Neural crest cell (in vitro differentiated cells): ENCODE measurements at places on chromosomes 12 and 14.

DNA sequence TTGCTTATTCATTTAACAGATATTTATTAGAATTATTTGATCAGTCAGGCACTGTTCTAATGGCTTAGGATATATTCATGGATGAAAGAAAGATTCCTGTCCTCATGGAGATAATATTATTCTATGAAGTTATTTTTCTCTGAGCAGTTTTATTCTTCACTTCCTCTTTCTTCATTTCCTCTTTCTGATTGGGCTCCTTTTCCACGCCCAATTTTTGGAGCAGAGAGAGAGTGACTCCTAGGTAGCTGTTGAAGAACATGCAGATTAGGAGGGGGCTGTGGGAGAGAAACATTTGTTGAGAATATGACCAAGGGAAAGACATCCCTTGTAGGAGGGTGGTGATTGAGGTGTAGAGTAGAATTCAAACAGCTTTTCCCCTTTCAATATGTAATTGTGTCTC, 6.0 kb upstream of the YARS2 start:
- DNase-seq: no peak

- no peak for DNase-seq
These were observed 32.8 kb downstream of the SH2B3 start for GRCh38 chr12:111438481-111438880.

DNA sequence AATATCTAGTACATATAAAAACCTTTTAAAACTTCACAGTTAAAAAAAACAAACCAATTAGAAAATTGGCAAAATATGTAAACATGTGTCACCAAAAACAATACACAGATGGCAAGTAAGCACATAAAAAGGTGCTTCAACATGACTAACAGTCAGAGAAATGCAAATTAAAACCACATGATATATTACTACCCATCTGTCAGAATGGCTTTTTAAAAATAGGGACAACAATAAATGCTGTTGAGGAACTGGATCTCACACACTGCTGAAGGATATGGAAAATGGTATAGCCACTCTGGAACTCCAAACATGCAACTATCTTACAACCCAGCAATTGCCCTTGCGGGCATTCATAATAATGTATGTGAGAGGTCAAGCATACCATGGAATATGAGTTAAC, 1153.6 kb downstream of the FLRT2 start:
- no peak for DNase-seq

DNA sequence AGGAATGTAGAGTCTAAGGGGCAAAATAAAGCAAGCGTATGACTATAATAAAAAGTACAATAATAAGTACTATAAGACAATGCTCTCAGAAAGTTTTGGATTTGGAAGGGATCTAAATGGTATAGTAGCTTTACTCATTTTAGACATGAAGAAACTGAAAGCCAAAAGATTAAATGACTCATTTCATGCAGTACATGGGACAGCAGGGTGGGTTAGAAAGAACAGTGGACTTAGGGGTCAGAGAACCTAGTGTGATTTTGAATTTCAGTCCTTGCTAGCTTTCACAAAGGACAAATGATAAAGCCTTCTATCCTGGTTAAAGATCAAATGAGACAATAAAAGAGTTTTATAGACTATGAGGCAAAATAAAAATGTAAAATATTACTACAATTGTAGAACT, 6.8 kb upstream of the LEMD3 start:
- no peak for DNase-seq

DNA sequence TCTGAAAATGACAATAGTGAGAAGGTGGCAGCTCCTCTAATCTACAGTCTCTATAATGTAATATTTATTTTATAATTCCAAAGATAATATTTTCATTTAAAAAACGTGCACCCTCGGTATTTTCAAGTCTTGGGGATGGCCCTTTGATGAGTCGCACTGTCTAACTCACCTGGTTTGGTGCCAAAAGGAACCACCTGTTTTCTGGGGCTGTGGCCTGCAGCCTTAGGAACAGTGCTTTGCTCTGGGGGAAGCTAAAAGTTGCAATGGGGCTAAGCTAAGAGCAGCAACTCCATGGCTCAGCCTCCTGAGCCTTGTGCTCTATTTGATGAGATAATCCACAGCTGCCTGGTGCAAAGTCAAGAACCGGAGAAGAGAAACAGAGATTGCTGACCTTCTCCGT, 6.4 kb upstream of the ENDOU start:
- no peak for DNase-seq

GRCh38 chr14:88212691-88213090, 110.4 kb downstream of the KCNK10 start:
- no peak for DNase-seq

DNA sequence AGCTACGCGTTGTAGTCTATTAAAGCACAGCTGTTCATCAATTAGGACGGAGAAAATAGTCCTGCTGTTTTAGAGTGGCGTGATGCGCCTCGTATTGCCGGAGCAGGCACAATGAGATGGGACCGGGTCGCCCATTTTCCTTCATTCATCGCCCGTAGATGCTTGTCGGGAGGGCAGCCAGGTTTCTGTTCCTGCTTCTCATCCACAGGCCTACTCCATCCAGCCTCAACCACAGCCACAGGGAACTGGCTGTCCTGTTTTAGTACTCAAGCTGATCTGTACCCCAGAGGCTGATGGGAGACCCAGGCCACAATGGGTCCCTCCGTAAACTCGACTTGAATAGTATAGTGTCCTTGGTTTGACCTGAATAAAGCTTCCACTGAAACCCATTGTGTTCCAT, 264.0 kb downstream of the VRK1 start:
- no peak for DNase-seq

DNA sequence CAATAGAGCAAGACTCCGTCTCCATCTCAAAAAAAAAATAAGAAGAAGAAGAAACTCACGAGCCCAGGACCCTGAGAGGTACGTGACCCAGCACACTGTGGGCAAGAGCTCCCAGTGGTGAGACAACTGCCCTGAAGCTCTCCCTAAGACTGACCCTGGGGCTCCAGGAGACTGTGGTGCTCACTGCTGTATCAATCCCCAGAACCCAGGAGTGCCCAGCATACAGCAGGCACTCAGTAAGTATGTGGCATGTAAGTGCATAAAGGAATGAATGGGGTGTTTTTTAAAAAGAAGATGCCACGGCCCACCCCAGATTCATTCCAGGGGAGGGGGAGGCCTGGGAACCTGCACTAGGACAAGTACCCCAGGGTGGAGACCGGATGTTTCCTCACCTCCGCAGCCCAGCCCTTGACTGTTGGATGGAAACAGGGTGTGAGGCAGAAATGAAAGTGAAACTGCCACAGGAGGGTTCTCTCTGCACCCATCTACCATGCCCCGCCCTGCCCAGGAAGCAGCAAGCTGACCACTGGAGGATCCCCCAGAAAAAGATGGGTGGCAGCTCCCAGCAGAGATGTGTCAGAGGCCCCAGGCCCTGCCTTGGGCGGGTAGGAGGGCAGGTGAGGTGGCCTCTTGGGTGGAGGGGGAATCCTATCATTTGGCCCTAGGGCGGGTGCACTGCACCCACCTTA, 12.2 kb downstream of the ITPK1 start:
- DNase-seq: no peak

DNA sequence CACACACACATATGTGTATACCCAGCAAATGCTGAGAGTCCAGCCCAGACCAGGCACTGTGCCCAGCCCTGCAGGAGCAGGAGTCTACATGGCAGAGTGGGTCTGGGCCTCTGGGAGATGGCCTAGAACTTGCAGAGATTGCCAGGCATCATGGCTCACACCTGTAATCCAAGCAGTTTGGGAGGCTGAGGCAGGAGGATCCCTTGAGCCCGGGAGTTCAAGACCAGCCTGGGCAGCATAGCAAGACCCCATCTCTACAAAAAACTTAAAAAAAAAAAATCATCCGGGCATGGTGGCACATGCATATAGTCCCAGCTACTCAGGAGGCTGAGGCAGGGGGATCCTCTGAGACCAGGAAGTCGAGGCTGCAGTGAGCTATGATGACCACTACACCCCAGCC, 20.8 kb upstream of the MLXIP start:
- DNase-seq: no peak

DNA sequence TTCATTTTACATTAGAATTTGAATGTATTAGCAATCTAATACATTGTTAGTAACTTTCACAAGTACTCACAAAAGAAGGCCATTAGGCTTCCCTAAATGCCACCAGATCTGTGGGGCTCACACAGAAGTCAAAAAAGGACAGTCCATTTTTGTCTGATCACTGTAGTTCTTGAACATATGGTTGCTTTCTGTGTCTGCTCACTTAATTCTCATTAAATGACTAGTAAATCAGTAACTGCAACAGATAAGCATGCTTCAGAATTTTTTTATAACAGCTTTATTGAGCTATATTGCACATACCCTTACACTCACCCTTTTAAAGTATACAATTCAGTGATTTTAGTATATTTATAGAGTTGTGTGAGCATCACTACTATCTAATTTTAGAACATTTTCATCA, 71.4 kb downstream of the DENND5B start:
- DNase-seq: no peak
